Effector memory CD8-positive, alpha-beta T cell (primary cell): ENCODE measurements at places on chromosomes 1 and 21.

DNA sequence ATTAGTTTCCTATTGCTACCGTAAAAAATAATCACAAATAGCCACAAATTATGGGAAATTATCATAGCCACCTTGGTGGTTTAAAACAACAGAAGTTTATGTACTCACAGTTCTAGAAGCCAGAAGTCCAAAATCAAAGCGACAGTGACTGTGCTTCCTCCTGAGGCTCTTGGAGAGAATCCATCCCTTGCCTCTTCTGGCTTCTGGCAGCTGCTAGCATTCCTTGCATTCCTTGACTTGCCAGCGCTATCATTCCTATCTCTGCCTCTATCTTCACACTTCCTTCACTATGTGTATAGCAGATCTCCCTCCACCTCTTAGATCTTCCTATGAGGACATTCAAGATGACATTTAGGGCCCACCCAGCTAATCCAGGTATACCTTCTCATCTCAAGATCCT, 180.1 kb upstream of the USP25 start:
- no peak for DNase-seq

DNA sequence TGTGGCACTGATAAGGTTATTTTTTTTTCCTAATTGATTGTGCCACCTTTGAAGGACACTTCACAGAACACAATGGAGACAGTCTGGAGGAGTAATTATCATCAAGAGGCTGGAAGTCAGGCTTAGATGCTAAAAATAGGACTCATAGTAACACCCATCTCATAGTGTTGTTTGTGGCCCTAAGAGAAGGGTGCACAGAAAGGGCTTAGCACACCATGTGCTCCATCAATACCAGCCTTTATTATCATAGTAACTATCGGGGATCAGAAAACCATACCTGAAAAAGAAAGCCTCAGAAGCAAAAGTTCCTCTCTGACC, 11.9 kb downstream of the NIPAL3 start:
- DNase-seq, result no peak

- no peak for DNase-seq
These were observed 12.8 kb upstream of the RIPK4 start for GRCh38 chr21:41779659-41780058.

- DNase-seq, result no peak
These were observed 59.9 kb upstream of the JAK1 start for GRCh38 chr1:65026235-65026634.

DNA sequence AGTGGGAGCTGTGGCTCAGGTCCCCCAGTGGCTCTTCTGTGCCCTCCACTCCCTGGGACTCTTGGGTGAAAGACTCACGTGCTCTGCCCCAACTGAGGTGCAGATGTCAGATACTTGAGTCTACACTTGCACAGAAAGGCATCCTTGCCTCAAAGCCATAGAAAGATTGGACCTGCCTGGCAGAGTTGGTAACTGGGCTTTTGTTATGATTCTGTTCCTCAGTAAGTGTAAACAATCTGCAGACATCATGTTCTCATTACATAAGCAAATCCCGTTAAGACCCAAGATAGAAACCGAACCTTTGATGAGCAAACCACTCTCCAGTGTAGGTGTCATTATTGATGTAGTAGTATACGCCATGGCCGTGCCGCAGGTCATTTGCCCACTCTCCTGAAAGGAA, 10.0 kb downstream of the RSPH1 start:
- DNase-seq, result no peak

GRCh38 chr1:96059736-96060135, 661.8 kb upstream of the PTBP2 start:
- DNase-seq, result no peak

DNA sequence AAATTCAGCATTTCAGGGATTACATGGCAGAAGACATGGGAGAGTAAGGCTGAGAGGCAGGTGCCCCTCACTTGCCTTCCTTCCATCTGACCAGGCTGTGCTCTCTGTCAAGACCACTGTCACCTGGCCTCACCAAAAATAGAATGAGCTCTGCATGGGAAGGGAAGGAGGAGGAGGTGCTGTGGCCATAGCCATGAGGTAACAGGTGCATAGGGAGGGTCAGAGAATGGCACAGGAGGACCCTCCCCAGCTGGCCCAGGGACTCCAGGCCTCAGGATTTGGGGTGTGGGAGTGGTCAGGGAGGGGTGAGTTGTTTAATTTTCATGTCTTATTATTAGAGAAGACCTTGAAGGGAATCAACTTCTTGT, 192.3 kb downstream of the FCRL5 start:
- no peak for DNase-seq

- DNase-seq, result peak; percentile 67
These were observed 21.1 kb downstream of the KIF17 start for GRCh38 chr1:20696397-20697333.

DNA sequence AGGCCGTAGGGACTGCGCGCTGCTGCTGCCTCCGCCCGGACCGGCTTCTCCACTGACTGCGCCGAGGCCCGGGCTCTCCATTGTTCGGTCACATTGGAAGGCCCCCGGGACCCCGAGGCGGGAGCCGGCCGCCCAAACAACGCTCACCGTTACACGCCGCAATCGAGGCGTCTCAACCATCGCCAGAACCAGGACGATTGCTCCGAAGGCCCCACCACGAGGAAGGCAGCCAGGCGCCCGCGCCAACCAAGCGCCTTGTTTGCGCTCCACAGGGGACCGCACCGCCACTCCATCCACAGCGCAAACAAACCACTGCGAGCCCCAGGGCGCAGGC, 595 bp downstream of the GLUL start:
- DNase-seq, result no peak

DNA sequence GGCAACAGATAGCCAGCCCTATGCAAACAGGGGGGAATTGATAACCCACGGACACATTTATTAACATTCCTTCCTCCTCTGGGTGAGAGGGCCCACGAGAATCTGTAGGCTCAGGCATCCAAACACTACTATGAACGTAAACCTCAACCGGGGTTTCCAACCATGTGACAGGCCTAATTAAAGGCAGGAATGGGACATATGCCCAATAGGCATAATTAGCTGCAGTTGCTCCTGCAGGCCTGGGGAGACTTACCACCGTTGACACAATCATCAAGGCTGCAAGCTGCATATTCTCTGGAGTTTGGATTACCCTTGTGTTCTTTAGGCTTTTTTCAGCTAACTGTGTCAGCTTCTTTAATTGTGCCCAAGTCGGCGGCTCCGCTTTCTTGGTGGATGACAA, 22.2 kb upstream of the GBP1 start:
- no peak for DNase-seq

DNA sequence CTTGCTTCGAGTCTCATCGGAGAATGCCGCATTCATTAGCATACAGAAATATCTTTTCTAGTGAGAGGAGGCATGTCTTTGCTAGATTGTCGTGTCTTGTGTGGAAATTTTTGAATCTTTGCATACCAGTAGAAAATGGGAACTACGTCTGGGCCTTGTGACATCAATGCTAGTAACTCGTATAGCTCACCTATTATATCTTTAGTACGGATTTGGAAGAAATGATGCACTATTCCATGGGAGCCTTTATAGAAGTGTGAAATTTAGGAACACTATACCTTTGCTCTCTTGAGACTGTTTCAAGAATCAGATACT, 835 bp downstream of the UHMK1 start:
- DNase-seq, result no peak

DNA sequence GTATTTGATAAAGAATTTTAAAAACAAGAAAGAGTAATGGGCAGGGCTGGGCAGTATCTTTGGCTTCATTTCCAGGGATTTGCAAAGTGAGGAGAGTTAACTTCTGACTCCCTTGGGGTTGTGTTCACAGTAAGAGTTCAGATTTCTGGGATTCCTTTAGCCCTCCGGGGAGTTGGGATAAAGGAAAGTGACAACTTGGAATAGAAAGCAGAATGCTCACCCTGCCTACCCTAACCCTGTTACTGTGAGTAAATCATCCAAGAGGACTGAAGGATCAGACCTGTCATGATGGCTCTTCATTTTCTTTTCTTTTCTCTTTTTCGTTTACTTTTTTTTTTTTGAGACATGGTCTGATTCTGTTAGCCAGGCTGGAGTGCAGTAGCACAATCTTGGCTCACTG, 76.1 kb downstream of the CACHD1 start:
- DNase-seq, result no peak

- DNase-seq, result no peak
These were observed 31.9 kb upstream of the SGIP1 start for GRCh38 chr1:66502086-66502485.

DNA sequence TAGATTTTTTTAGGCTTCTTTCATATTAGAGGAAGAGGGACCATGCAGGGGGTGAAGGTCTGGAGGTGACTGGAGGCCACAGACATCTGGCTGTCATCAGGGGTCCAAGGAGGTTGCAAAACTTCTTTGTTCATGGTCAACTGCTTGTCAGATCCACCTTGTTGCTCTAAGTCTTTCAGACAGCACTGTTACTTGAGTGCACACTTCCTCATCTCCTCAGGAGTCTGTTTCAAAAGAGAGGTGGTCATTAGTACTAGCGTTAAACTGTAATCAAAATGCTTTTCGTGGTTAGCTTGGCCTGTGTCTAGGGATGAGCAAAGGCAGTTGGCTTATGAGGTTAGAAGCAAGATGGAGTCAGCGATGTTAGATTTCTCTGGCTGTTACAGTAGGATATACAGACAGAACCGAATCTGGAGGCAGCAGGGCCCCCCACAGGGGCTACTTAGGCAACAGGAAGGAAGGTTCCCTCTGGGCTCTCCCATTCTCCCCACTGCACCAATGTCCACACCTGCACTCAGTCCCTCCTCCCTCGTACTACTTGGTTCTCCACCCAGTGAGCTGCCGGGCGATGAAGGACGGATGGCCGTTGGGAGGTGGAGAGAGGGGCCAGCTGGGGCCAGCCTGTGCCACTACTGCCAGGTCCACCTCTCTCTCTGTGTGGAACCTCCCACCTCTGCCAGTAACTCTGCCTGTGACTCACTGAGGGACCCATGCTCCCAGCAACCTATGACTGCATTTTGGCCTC, 57.2 kb downstream of the TOR1AIP2 start:
- no peak for DNase-seq

DNA sequence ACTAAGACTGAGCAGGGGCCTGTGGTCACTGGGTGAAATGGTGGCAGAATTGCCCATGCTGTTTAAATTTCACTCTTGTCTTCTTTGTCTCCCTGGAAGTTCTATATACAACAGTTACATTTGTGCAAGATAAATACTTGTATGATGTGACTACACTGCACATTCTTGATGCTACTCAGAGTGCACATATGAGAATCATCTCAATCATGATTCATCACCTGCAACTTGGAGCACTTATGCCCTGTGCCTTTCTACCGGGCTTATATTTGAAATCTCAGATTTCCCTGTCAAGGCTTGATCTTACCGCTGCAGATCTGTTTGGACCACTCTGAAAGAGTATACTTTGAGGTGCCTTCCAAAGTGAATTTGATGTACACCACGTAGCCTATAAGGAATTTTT, 10.6 kb downstream of the PGM1 start:
- DNase-seq, result no peak

DNA sequence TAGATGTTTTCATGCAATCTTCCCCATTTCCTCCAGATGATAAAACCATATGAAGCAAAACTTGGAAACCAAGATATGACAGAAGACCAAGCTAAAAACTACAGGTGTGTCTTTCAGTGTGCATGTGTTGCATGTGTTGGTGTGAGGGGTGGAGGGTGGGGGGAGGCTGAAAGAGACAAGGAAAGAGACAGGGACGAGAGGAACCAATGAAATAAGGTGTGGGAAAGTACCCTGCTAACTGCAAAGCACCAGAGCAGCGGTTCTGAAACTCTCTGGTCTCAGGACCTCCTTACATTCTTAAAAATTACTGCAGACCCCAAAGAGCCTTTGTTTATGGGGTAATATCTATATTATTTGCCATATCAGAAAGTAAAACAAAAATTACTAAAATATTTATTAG, 87.4 kb upstream of the HIVEP3 start:
- no peak for DNase-seq

DNA sequence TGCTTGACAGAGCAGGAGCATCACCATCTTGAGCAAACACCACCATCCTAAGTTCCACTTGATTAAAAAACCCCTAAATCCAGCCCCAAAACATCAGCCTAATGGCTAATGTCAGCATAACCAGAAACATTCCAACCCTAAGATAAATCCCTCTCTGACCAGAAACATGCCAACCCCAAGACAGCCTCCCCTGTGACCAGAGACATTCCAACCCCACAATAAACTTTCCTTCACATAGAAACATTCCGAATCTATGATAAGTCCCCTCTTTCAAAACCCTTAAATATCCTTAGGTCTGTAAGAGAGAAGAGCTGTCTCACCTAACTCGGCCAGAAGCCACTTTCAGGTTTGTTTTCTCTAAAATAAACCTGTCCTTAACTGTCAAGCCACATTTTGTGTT, 17.4 kb upstream of the SLC2A5 start:
- no peak for DNase-seq

DNA sequence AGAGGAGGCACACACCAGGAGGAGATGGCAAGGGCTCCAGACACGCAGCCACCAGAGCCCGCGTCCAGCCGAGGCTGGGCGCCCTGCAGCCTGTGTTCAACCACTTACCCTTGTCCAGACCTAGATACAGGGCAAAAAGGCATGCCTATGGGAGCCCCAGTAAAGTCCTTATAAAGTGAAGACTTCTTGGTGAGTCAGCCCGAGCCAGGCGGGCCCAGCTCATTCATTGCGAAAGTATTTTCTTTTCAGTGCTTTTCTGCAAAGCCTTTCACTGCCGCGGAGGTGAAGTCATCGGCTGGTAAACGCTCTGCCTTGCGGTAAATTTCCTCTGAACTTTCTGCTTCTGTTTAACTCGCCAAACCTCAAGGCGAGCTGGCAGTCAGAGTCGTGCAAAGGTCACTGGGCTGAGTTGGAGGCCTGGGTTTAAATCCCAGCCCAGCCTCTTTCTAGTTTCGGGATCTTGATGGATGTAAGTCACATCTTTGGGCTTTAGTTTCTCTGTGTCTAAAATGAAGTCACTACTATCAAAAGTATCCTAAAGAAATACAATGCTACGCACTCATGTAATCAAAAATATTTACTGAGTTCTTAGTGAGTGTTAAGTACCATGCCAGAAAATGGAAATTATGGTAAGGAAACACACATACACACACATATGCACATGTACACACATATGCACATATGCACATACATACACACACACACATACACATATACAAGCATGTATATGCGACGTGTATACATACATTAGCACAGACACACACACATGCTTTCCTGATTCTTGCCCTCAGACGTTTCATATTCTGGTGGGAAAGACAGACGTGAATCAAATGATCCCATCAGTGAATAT, 54.7 kb upstream of the IFFO2 start:
- peak; percentile 45 for DNase-seq

- DNase-seq, result no peak
These were observed 59.3 kb downstream of the SLC9A1 start for GRCh38 chr1:27095576-27095975.

DNA sequence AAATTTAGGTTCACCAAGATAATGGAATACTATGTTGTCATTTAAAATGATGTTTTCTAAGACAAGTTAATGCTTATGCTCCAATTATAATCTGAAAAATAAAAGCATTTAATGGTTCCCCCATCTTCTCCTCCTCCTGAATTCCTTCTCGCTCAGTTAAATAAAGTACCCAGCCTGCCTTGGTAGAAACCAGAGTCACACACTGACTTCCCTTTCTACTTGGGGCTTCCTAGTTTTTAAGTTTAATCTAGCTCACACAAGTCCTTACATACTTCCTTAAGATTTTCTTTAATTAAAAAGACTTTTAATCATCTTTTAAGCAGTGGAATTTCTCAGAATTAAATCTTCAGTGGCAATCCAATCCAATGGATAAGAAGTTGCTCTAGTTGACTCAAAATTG, 32.9 kb downstream of the CD58 start:
- no peak for DNase-seq

- no peak for DNase-seq
These were observed 560.2 kb upstream of the ZRANB2 start for GRCh38 chr1:71640998-71641397.
